Kidney epithelial cell (primary cell): ENCODE measurements at places on chromosomes 7 and 10. TPM values are rescaled to one million over a fixed set of nuclear protein-coding genes. Genes with fewer than 3 reads are reported as not detected.

Gene MEPCE
- total RNA-seq: 29.7 and 30.0 TPM in 2 replicates

Gene TCAF1
- total RNA-seq: 37.4 and 44.6 TPM in 2 replicates

Gene STEAP4
- 1.7 and 2.3 TPM in 2 replicates for total RNA-seq

Gene STAMBPL1
- total RNA-seq: 5.2 and 9.4 TPM in 2 replicates

Gene SVOPL
- 0.89 TPM in 1 of 2 replicates, not detected in the other for total RNA-seq

- no peak for DNase-seq
These were observed 45.6 kb downstream of the SORCS1 start for GRCh38 chr10:107118866-107119265.

GRCh38 chr7:106813705-106814305 lies 51.3 kb upstream of the PIK3CG start:
- no peak for DNase-seq

DNA sequence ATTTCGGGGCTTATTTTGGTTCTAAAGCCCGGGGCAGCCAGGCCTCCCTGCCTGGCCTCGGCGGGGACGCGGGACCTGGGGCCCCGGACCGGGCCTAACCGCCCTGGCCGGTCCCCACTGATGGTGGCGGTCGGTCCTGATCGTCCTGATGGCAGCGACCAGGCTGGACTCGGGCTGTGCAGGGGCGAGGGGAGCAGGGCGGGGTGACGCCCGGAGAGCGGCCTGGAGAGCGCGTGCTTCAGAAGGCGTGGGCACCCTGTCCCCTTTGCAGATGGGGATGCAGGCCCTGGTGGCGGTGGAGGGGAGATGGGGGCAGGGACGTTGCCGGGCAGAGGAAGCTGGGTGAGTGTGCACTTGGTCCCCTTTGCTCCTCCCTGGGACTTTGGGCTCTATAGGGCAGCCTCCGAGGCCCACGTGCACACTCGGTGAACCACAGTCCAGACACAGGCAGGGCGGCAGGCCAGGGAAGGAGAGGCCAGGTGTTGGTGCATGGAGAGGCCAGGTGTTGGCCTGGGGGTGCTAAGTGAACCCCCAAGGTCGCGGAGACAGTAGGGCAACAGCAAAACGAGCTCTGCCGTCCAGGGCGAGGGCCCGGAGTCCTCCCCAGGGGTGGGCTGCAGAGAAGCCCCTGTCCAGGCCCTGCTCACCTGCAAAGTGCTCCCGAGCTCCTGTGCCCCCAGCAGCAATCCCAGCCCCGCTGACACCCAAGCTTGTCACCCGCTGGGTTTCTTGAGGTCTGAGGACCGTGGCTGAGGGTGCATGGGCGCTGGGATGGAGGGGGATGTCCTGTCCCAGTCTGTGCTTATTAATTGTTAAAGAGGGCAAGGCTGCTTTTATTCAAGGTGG lies 42.4 kb upstream of the FAM20C start:
- DNase-seq: no peak

DNA sequence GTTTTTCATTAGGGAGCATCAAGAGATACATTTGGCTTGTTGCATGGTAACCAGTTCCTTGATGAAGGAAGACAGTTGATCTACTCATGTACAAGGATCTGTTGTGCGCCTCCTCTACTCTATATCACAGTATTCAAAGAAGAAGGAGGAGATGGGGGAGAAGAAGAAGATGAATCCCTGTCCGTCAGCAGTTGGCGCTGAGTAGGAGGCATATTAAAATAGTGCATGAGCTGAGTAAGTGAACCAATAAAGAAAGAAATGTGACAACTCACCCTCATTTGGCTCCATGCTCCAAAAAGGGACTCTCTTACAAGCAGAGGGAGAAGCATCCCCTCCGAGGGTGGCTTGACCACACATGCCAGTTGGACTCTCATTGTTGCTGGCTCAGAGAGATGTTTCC lies 20.1 kb downstream of the NPS start:
- no peak for DNase-seq

DNA sequence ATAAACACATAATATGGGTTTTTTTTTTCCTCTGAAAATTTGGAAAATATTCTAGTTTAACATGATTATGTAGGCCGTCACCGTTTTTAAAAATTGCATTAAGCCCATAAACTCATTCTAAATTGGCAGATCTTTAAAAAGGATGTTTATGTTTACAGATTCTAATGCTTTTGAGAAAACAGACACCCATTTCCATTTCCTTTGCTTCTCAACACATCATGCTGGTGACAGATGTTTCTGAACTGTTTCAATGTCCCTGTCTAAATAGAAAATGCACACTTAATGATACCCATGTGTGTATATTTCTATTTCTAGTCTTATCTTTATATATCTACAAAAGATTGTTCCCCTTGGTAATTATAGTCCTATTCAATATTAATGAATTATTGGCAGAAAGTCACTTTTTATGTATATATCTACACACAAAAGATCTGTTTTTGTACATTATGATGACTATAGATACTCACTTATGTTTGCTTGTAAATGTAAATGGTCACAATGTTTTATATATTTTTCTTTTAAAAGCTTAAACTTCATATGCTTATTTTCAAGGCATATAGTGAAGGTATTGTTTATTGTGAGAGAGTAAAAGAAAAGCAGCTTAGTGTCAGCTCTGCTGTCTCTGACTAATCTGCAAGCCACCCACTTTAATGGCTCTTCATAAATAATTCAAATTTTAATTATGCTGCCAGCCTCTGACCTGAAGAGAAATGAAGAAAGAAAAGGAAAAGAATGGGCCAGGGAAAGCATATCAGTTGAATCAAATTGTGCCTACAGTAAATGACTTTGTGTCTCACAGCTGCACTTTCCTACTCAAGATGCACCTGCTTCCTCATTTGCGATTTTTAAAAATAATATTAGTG lies 179.4 kb downstream of the CACNA2D1 start:
- no peak for DNase-seq

- DNase-seq: no peak
These were observed 72.6 kb downstream of the KCNMA1 start for GRCh38 chr10:77564731-77565589.

GRCh38 chr10:35640951-35641675 lies 983 bp downstream of the FZD8 start:
- DNase-seq: no peak

- DNase-seq: no peak
These were observed 325.6 kb upstream of the MAGI2 start for GRCh38 chr7:79778786-79779770.

DNA sequence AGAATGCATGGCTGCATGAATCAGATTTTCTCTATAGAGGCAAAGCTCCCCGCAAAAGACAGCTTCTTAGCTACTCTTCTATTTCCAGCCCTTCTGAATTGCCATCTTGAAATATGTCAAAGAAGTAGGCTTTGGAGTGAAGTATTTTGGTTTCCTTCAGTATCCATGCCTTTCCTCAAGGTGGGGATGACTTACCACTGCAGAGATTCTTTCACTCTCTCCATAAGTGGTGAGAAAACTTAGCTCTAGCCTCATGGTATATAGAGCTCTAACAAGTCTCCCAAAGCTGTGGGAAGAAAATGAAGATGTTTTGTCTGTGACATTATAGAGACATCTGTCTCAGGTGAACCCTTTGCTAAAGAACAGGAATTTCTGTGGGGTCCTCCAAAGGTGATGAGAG lies 89.6 kb upstream of the ITGB1 start:
- DNase-seq: no peak

DNA sequence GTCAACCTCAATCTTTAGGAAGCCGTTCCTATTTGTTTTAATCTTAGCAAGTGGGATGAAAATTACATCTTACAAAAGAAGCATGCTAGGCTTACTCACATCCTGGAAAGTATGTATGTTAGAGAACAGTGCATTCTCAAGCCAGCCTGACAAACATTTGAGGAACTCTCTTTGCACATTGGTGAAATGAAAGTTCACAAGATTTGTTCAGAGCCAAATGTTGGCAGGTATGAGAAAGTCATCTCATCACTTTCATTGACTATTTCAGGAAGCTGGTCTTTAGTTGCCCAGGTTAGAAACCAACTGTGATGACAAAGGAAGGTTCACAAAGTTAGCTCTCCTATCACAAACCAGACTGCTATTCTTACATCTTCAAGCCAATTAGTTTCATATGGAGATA lies 57.1 kb downstream of the ABCB1 start:
- no peak for DNase-seq

GRCh38 chr7:28044825-28045224 lies 135.8 kb downstream of the JAZF1 start:
- DNase-seq: no peak

- DNase-seq: no peak
These were observed 25.8 kb downstream of the PRTFDC1 start for GRCh38 chr10:24926557-24926956.

- DNase-seq: no peak
These were observed 1007.6 kb downstream of the ANKRD7 start for GRCh38 chr7:119232091-119232490.

DNA sequence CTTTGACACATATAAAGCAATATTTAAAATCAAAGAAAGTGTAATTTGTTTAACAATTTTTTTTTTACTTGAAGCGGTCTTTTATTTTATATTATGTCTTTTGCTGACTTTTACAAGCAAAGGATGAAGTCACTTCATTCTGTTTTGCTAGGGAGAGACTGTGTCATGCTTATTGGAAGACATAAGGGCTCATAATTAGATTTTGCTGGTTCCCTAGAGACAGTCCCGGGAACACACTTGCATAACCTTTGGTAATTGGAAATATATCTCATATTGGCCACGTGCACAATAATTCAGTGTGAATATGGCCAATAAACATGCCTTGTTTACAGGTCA lies 448 bp upstream of the NET1 start:
- DNase-seq: no peak

DNA sequence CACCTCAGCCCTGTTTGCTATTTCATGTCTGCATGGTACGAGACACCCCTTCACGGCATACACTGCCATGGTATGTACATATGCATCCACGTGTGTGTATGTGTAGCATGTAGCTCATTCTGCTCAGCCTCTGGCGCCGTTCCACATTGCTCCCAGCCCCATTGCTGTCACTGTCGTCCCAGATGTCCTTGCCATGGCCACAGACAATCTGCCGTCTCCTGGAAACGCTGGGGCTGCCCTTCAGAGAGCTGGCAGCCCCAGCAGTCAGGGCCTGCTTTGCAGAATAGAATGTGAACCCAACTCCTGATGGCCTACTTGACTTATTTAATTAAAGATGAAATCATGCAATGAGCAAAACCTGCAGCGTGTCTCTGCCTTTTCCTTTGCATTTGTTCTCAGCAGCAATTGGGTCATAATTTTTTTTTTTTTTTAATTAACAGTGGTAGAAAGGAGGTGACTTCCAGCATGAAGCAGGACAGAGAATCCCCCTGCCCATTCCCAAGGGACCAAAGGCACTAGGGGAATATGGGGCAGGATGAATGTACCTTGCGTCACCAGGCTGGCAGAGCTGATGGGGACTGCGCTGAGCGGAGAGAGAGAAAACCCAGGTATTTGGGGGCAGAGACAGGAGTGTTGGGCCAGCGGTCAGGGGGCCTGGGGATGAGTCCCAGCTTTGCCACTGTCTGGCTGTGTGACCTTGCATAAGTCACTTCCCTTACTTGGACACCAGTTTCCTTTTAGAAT lies 49.2 kb downstream of the CHST3 start:
- DNase-seq: no peak
